Stimulated activated CD8-positive, alpha-beta memory T cell treated with anti-CD3 and anti-CD28 coated beads, Interleukin-4, amount 100 ng/mL, for 48 hours (primary cell): ENCODE measurements at places on chromosomes 12 and 14.
A peak's percentile ranks its signal among the peaks of the same experiment; 100 is the strongest.

- DNase-seq: no peak
These were observed 317.6 kb upstream of the FKBP4 start for GRCh38 chr12:2477009-2477766.

DNA sequence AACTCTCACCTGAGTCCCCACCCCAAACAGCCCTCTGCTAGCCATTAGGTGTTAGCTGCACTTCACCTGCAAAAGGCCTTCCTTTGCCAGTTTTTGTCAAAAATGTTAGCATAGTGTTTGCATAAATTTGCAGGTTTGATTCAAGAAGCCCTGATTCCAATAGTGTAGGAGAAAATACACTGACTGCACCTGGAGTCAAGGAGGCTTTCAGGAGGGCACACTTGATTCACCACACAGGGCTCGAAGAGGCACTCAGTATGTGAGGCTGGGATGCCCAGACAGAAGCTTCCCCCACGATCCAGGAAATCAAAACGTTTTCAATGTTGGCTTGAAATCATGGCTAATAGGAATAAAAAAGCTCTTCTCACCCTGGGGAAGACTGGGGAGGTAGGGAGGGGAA lies 40.5 kb upstream of the DDX11 start:
- no peak for DNase-seq

DNA sequence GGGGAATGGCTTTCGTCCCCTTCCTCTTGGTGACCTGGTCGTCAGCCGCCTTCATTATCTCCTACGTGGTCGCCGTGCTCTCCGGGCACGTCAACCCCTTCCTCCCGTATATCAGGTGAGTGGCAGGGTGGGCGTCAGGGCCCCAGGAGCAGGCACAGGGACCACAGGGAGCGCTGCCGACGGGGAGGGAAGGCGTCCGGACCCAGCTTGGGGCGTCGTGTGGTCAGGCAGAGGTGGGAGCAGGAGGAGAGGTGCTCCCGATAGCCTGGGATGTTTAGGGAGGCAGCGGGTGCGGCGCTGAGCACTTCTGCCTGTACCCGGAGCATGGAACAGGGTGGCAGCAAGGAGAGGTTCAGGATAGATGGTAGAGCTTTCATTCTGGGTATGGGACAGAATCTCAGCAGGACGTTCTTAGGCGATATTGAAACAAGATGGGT lies 444 bp downstream of the DRAM1 start:
- no peak for DNase-seq

- DNase-seq: no peak
These were observed 128.1 kb downstream of the PAPOLA start for GRCh38 chr14:96630281-96630680.

DNA sequence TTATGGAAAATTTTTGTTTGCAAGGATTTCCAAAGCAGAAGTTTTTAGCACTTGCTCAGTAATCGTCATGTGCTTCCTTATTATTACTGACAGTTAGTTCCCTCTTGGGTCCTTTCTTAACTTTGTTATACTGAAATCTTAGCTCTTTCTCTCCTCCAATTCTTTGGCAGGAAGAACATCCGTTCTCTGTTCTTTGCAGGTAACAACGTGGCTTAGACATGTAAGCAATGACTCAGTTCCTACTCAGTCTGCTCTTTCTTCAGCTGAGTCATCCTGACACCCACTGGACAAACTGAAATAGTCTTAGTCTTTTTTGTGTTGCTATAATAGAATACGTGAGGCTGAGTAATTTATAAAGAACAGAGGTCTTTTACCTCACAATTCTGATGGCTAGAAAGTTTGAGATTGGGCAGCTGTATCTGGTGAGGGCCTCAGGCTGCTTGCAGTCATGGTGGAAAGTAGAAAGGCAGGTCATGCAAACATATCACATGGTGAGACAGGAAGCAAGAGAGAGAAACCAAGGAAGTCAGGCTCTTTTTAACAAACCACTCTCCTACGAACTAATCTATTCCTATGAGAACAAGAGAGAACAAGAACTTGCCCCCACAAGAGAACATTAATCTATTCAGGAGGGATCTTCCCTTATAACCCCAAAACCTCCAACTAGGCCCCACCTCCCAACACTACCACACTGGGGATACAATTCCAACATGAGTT lies 49.2 kb downstream of the TESPA1 start:
- peak; percentile 59 for DNase-seq

GRCh38 chr12:117850048-117850447 lies 118.7 kb downstream of the KSR2 start:
- peak; percentile 28 for DNase-seq

DNA sequence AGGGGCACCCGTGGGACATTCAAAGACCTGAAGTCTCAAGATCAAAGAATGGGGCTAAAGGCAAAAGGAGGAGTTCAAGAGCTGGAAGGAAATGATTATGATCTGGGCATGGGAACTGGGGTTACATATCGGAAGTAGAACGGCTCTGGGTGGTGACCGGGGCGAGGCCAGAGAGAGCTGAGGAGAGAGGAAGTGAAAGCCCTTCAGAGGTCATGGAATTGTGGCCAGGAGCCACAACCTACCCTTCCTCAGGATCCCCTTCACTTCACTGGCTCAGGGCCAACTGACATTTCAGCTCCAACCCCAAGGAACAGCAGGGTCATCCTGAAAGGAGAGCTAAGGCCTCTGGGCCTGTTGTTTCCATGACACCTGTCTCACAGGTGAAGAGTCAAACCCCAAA lies 57.8 kb downstream of the GALNT16 start:
- no peak for DNase-seq

- no peak for DNase-seq
These were observed 4.6 kb downstream of the RND1 start for GRCh38 chr12:48861111-48861510.

DNA sequence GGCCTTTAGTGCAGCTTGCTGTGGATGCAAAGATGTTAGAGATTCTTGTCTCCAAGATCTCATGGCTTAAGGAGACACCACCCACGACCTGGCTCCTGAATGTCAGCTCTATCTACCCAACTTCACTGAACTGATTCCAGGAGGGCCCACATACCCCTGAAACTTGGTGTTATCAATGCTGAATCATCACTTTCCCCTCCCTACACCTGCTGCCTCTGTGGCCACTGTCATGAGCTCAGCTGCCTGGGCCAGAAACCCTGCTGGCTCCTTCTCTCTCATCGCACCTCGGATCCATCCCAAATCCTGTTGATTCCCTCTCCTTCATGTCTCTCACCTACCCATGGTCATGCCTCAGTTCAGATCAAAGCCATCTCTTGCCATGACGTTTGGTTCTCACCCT lies 15.1 kb upstream of the LHX5 start:
- DNase-seq: no peak

GRCh38 chr14:81231540-81231939 lies 10.8 kb upstream of the GTF2A1 start:
- no peak for DNase-seq

GRCh38 chr12:22313286-22313962 lies 21.1 kb downstream of the ST8SIA1 start:
- DNase-seq: no peak

- DNase-seq: no peak
These were observed 12.6 kb downstream of the RXYLT1 start for GRCh38 chr12:63792338-63792737.

GRCh38 chr14:28901631-28902030 lies 135.0 kb downstream of the FOXG1 start:
- DNase-seq: no peak

DNA sequence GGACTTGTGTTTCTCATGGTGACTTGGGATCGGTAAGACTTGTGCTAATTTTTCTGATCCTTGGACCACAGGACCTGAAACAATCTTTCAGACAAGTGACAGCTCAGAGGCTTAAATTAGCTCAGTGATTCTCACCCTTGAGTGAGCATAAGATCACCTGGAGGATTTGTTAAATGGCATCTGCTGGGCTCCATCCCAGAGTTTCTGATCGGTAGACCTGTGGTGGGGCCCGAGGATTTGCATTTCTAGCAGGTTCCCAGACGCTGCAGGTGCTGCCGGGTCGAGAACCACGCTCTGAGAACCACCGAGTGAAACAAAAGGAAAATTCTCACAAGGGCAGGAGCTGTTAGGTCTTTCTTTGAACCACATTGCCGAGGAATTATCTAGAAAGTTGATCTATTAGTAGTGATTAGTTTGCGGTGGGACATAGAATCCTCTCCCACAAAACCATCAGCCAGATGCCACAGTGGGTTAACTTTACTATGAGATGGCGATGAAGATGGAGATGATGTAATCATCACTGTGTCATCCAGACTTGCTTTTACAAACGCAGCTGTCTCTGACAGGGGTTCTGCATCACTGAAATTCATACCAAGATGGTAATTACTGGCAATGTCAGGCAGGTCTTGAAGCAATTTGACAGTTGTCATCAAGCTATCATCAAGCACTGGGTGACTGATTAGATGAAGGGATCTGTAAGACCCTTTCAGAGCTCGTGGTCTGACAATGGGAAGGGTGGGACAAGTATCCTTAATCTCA lies 184.0 kb downstream of the AACS start:
- DNase-seq: no peak

GRCh38 chr12:116053479-116054200 lies 223.9 kb downstream of the MED13L start:
- no peak for DNase-seq

GRCh38 chr12:109591041-109591440 lies 17.4 kb downstream of the MVK start:
- no peak for DNase-seq
